ENCODE measurements at places on chromosomes 16 and 17. TPM values are rescaled to one million over a fixed set of nuclear protein-coding genes. Genes with fewer than 3 reads are reported as not detected.

Gene SOX9
- total RNA-seq, result 47.7 TPM

DNA sequence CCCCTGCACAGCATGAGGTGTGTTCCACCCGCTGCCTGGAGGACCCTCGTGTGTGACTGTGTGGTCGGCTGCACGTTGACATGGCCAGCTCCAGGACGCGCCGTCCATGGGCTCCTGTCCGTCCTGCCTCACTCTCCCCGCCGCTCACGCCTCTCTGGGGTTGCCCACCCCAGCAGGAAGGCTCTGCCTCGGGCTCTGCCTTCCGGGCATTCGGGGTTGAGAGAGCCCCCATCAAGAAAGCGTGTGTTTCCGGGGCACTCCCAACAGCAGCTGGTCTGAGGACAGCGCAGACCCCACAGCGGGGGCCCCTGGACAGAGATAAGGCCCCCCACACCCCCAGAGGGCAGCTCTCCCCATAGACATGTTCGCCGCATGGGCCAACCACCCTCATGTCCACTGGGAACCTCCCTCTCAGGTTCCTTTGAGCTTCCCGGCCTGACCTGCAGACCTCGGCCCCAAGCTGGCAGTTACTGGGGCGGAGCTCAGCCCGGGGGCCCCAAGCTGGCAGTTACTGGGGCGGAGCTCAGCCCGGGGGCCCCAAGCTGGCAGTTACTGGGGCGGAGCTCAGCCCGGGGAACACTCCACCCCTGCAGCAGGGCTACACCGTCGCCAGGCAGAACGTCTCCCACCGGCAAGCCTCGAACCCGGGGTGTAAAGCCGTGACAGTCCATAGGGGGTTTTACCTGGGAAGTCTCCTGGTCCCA lies 8.4 kb upstream of the PIEZO1 start:
- no peak for DNase-seq

GRCh38 chr17:8122422-8122923 lies 1.4 kb downstream of the HES7 start:
- DNase-seq, result no peak

DNA sequence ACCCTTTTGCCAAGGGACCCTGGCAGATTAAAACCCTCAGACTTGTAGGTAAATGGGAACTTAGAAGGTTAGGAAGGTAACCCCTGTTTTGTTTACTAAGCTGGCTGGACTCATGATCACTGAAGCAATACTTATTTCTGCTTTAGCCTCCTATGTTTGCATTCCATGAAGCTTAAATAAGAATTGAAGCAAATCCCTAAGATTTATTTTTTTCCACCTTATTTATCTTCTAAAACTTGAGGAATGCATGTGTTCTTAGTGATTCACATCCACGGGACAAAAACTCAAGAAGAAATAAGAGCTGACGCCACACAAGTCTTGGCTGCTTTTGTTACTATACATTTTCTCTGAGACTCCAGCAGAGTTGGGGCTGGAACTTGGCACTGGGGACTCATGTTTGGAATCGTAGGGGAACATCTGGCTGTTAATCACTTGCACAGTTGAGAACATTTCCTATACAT lies 35.5 kb downstream of the CLUAP1 start:
- no peak for DNase-seq

- DNase-seq, result no peak
Measured at GRCh38 chr17:17400566-17401184, 76.1 kb upstream of the MED9 start.

Gene CHTF18
- total RNA-seq, result 15.5 TPM

DNA sequence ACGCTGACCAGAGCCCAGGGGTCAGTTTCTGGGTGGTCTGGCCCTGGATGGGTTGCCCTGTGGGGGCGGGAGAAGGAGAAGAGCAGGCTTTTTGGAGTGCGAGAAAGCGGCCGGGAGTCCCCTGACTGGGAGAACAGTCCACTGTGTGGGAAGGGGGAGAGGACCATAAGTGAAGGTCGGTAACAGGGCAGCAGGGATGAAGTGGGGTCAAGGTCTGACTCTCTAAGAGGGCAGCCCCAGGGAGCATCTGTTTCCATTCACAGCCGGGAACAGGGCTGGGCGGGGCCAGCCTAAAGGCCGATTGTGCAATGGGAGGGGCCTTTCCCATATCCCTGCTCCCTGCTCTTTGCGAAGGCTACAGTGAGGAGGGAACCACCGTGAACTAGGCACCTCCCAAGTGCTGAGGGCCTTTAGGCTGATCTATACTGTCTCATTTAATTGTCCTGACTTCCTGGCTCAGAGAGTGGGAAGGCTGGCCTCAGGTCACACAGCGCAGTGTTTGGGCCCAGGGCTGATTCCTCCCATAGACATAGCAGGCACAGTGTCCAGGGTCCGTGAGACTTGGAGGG lies 10.4 kb upstream of the WFDC1 start:
- DNase-seq, result no peak

GRCh38 chr17:17386094-17386800 lies 83.1 kb downstream of the NT5M start:
- no peak for DNase-seq

Gene SCARF1
- 4.2 TPM for total RNA-seq

Gene CD7
- 1.3 TPM for total RNA-seq

DNA sequence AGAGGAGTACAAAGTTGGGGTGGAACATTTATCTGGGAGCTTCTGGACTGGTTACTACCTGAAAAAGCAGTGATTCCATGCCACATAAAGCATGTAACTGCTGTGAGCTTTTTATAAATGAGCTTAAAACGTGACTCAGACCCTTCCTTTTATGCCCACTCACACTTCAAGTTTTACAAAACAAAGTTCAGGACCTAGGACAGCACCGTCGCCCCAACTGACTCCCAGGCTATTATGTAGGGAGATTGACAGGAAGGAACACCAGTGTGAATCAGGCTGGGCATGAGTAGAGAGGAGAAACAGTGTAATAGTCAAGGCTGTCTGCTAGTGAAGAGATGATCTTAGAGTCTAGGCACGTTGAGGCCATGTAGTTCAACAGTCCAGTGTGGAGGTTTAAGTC lies 91.6 kb upstream of the DNAH9 start:
- DNase-seq, result no peak

Gene FOXN1
- not detected for total RNA-seq

DNA sequence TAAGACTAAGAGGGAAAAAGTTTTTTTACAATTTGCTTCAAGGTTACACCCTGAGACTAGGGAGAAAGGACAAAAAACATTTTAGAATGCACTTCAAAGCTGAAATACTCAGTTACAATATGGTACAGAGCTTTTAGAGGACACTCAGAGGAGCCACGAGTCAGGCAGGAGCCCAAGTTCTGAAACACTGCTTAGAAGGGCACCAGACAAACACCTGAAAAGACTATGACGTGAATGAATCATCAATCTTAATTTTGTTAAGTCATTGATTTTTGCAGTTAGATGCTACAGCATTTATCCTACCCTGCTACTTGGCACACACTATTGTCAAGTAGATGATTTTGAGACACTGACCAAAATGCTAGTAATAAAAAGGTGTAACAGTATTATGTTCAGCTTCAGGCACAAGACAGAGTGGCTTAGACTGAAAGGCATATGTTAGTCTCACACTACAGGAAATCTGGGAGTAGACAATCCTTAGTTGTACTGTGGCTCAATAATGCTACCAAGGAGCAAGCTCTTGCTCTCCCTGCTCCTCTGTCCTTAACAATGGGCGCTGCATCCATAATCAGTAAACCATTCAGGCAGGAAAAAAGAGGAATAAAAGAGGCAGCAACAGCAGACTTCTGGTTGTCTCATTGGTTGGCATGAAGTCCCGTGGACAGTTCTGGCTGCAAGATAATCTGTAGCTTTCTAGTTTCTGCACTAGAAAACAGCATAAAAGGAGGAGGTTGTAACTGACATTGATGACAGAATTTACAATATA lies 151.8 kb downstream of the ABCA8 start:
- DNase-seq, result no peak

GRCh38 chr17:47076171-47076570 lies 97.1 kb upstream of the RPRML start:
- DNase-seq, result no peak

GRCh38 chr16:3020247-3020603 lies at the start of gene TNFRSF12A:
TSS of gene TNFRSF12A (plus strand) at chr16:3020368. CDS start at chr16:3020398, 30 bp downstream.
- DNase-seq, result peak; percentile 78

Gene CLEC18A
- 0.80 TPM for total RNA-seq
